ENCODE measurements at places on chromosomes 2 and 18.

GRCh38 chr18:23885750-23886149 is 128.8 kb upstream of the TTC39C start:
- no peak for DNase-seq

DNA sequence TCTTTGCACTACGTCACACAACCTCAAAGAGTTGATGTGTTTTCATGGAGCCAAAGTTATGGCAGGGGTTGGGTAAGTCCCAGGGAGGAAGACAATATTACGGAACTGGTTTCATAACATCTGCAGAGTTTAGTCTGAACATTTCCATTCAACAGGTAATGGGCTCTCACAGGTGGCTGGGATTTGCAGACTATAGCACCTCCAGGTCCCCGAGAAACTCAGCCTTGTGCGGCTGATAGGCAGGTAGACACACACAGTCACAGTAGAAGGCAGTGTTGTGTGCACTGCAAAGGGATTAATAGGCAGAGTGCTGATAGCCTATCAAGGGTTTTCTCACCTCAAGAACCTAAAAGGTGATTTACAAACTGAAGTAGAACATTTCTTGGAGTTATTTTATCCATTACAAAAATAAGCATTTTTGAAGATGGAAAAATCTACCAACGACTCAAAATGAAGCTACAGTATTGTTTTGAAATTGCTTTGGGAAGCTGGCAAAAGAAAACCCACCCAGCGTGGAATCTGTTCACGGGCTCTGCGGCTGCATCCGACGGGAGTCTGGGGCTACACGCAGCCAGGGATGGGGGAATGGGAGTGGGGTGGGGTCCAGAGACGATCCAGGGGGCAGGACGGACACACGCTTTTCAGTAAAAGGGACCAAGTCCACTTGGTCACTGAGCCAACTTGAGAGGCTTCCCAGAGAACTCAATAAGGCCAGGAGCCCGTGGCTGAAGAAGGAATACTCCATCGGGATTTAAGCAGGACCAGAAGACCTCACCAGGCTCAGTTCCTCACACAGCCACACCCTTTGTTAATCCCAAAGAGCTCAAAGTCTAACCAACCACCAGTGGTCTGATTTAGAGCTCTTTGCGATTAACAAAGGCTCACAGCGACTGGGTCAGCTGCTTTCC is 82.9 kb downstream of the CHRNA1 start:
- DNase-seq, result no peak

DNA sequence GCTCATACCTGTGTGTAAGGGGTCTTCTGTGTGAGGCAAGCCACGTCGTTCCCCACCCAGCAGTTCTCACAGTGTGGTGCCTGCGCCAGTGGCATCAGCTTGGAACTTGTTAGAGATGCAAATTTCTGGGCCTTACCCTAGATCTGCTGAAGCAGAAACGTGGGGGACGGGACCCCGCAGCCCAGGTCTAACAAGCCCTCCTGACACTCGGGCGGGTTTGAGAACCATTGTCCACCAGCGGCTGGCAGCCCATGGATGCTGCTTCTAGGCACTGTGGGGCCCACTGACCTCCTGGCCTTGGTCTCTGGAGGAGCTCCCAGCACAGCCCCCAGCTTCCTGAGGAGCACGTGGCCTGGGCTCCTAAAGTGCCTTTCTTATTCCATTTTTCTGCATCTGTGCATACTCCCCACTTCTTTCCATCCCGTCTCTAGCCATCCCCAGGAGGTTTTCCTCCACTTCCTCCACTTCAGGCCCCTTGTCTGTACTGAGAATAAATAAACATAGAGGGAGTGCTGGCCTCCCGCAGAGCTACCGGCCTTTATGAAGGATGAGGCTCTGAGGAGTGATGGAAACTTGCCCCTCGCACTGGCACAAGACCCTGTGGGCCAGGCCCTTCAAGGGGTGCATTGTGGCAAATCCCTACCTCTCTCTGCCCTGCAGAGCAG is 94.3 kb downstream of the GALR1 start:
- DNase-seq, result no peak

DNA sequence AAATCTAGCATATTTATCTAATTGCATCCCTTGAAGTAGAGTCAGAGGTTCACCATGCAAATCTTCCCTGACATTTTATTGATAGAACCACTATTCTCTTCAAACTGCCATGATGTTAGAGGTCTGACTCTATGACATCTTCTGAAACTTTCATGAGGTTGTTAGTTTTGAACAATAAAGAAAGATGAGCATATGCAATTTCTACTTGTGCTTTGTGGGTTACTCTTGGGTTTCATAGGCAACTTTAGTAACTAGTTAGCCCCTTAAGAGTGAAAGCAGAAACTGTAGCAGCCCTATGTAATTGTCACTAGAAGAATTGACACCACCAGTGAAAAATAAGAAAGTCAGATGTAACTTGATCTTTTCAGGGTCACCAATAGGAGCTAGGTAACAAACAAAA is 53.1 kb upstream of the ZEB2 start:
- DNase-seq, result no peak
